ENCODE measurements at places on chromosomes 13 and 19.

- DNase-seq = no peak
Measured at GRCh38 chr19:54684527-54684926, 21.7 kb downstream of the LILRB4 start.

DNA sequence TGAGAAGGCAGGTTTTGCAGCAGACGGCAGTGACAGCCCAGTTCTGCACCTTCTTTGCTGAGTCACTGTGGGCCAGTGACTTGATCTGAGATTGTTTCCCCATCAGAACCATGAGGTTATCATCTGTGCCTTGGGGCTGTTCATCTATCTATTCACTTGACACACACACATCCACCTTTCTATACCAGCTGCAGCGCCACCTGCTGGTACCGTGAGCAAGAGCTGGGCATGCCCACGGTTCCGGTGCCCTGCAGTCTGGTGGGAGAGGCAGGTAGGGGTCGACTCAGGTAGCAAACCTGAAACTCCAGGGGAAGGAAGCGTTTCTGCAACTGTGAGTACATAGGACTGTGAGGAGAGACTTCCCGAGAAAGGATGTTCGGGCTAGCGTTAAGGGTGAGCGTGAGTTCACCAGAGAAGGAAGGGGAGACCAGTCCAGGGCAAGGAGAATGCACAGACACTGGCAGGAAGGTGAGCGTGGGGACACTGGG, 7.5 kb upstream of the LIN7B start:
- DNase-seq = peak; percentile 81

- no peak for DNase-seq
Measured at GRCh38 chr13:99601535-99601934, 100.3 kb downstream of the TM9SF2 start.

DNA sequence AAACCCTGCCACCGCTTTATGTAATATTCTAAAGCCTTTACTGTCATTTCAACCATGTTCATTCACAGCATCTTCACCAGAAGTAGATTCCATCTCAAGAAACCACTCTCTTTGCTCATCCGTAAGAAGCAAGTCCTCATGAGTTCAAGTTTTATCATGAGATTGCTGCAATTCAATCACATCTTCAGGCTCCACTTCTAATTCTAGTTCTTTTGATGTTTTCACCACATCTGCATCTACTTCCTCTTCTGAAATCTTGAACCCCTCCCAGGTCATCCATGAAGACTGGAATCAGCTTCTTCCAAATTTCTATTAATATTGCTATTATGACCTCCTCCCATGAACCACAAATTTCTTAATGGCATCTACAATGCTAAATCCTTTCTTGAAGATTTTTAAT, 83.9 kb downstream of the FOXO1 start:
- DNase-seq = no peak

- no peak for DNase-seq
Measured at GRCh38 chr19:7611541-7612279, 16.0 kb downstream of the CAMSAP3 start.

GRCh38 chr19:944171-944567, 18.3 kb downstream of the ARID3A start:
- no peak for DNase-seq

DNA sequence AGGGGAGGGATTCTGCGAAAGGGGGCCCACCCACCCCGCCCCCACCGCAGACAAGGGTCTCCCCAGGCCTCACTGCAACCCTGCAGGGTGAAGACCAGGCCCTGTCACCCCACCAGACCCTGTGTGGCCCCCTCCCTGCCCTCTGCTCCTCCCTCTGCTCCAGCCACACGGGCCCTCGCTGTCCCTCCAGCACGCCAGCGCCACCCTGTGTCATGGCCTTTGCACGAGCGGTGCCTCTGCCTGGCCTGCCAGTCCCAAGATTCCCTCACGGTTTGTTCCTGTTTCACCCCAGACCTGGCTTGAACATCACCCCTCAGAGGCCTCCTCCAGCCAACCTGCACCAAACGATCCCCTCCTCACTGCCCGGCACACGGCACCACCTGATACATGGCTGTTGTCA, 27.3 kb downstream of the PIP5K1C start:
- DNase-seq = no peak

DNA sequence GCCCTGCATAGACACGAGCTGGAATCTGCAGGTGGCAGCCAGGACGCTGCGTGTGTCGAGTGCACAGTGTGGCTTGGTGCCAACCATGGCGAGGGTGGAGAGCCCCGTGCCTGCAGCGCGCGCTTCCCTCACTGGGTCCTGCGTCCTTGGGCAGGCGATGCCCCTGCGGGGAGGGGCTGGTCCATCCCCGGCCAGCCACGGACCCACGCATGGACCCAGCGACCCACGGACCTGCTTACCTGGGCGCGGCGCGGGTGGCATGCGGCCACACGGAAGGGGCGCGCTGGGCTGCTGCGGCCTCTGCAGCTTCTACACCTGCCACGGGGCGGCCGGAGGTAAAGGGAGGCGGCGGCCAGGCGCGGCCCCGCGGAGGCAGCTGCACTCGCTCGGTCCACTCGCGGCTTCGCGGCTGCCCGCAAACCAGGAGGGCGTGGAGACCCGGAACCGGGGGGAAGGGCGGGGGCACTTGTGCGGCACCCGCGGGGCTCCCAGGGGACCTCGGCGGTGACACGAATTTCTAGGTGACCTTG, 569 bp upstream of the MCF2L start:
- DNase-seq = no peak

DNA sequence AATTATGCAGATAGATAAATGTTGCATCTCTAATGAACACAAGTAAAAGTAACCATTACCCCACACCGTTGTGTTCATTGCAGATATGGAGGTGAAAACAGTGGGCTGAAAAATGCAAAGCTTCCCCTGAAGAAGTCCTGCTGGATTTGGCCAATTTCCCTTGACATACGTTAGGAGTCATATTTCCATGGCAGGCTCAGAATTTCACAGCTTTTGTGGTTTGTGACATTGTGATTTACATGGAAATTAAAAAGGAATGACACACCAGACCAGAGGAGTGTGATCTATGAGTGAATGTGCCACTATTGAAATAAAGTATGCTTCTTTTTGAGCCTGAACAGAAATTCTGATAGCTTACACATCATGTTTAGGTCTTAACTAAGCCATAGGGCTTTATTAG, 221.1 kb upstream of the TMTC4 start:
- no peak for DNase-seq
